ENCODE measurements at places on chromosomes 11 and 22.

GRCh38 chr22:46878191-46878948 is 115.9 kb downstream of the TBC1D22A start:
- DNase-seq, result no peak

GRCh38 chr11:98701541-98701940 is 319.2 kb upstream of the CNTN5 start:
- no peak for DNase-seq

GRCh38 chr22:23457380-23457985 is 122.6 kb downstream of the IGLL1 start:
- DNase-seq, result no peak

GRCh38 chr11:113204280-113204679 is 110.1 kb upstream of the TTC12 start:
- DNase-seq, result no peak

- no peak for DNase-seq
Observed at GRCh38 chr11:120529214-120529613, 17.7 kb downstream of the GRIK4 start.

- DNase-seq, result peak; percentile 73
Observed at GRCh38 chr11:35281169-35281688, 138.1 kb downstream of the SLC1A2 start.

- DNase-seq, result no peak
Observed at GRCh38 chr22:45131749-45132148, 32.0 kb upstream of the NUP50 start.

- no peak for DNase-seq
Observed at GRCh38 chr11:68347841-68348240, 35.5 kb downstream of the LRP5 start.

DNA sequence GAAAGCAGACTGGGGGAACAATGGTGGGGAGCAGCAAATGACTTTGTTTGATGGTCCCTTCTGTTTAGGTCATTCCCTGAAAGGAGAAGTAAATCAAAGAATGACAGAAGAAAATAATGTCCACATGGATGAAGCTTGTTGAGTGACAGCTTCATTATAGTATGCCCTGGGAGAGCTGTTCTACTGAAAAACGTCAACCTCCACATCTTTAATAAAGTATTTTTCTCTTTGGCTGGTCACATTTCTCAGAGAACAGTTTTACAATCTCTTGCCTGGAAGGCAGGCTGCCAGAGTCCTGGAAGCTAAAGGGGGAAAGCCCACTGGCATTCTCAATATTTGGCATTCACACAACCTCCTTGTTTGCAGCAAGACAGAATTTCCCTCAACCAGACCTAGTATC is 287.9 kb downstream of the SWAP70 start:
- DNase-seq, result no peak

GRCh38 chr22:33577862-33578411 is 342.3 kb downstream of the LARGE1 start:
- no peak for DNase-seq

- no peak for DNase-seq
Observed at GRCh38 chr11:87097582-87097981, 59.8 kb downstream of the TMEM135 start.

DNA sequence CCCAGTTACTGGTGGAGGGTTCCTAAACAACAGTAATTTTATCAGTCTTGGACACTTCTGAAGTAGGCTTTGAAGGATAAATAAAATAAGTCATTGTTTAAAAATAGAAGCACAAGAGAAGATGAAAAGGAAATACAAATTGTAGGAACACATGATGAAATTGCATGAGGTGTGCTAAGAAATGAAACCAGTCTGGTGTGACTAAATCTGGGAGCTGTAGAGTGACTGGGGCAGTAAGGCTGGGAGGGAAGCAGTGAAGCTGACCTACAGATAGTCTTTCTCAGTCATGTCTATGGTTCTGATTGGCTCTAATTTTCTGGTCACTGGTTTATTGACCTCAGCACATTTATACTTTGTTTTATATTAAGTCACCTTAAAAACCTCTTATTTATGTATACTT is 139.1 kb downstream of the SLC17A6 start:
- no peak for DNase-seq

- DNase-seq, result no peak
Observed at GRCh38 chr11:96782632-96783031, 392.8 kb downstream of the JRKL start.

- no peak for DNase-seq
Observed at GRCh38 chr22:50537765-50538164, 7.9 kb upstream of the KLHDC7B start.

DNA sequence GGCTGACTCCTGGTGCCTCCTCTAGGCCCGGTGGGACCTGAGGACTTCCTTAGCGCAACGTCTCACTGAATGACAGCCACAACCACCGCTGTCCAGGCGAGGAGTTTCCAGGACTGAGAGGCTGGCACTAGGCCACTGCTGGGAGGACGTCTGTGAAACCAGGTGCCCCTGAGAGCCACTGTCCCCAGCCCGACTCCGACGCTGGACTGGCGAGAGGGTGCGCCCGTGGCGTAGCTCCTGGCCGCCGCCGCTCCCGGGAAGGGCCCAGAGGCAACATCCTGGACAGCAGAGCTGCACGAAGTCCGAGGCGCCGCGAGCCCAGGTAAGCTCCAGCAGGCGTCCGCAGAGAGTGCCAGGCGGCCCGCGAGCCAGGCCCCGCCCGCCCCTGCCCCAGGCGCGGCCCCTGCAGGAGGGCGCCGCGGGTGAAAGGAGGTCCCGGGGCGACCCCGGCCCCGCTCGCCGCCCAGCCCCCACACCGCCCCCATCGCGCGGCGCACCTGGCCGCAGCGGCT is 525 bp downstream of the DGCR2 start:
- no peak for DNase-seq

- DNase-seq, result peak; percentile 92
Observed at GRCh38 chr11:62689421-62690183, at the start of gene LRRN4CL. TSS of gene LRRN4CL (minus strand) at chr11:62689530. CDS start at chr11:62688508, 1,022 bp downstream.

- DNase-seq, result no peak
Observed at GRCh38 chr11:110087812-110088534, 5.2 kb upstream of the ZC3H12C start.

DNA sequence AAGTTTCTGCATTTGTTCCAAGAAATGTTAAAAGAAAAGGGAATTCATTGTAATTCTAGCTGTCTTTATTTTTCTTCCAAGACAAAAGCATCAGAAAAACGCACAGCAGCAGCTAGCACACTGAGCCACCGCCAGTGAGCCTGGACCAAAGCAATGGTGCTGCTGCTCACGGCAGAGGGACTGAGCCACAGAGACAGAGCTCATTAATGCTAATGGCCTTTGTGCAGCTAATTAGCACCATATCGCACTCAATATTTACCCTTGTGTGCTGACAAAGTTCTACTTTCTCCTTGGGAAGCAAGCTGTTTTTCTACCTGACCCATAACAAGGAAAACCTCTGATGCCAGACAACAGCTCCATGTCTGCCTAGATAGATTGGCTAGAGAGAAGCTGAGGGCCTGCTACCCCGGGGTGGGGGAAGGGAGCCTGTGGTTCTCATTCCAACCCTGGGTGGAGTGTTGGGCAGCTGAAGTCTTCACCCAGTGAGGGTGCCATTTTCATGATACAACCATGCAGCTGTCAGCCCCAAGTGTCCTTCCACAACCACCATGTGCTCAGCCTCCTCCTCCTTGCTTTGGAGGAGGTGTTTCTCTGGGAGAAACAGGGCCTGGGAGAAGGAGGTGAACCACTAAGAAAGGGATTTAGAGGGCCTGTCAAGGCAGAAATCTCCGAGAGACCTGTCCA is 131.1 kb upstream of the NCAM1 start:
- DNase-seq, result no peak

- DNase-seq, result peak; percentile 72
Observed at GRCh38 chr11:76918941-76919386, 58.2 kb downstream of the ACER3 start.

- no peak for DNase-seq
Observed at GRCh38 chr22:41052661-41053490, 39.5 kb upstream of the EP300 start.

- DNase-seq, result peak; percentile 56
Observed at GRCh38 chr11:46277622-46278386, at the start of gene CREB3L1. TSS of gene CREB3L1 (plus strand) at chr11:46277662. CDS start at chr11:46278112, 450 bp downstream.

DNA sequence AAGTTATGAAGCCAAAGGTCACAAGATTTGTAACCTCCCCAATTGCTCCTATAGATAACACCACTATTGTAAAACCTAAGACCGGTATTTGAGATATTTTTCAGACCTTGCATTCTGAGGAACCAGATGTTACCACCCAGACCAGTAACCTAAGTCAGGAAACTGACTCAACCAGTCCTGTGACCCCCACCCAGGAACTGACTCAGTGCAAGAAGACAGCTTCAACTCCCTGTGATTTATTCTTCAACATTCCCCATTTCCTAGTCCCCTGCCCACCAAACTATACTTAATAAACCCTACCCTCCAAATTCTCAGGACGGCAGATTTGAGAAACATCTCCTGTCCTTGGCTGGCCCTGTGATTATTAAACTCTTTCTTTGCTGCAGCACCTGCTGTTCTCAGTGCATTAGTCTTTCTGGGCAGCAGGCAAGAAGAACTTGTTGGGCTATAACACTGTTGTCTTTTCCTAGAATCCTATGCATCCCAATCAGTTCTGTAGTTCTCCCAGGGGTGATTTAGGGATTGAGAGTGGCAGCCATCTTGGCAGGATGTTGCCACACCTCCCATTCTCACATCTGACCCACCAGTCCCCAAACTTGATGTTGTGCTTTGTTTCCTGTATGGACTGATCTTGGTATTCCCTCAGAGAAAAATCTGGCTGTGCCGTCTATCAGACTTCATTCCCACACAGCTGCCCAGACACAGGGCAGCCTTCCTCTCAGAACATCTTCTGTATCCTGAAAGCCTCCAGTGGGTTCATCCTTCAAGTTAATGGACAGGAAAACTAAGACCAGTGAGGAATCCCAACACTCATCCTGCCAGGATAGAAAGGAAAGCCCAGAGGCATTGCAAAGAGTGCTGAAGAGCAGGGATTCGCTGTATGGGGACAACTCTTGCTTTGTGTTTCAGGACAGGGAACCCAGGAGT is 104.0 kb downstream of the PDE2A start:
- DNase-seq, result no peak

- no peak for DNase-seq
Observed at GRCh38 chr22:39966470-39966869, 6.3 kb downstream of the TMA7B start.

- no peak for DNase-seq
Observed at GRCh38 chr22:47698906-47699305, 936.5 kb downstream of the TBC1D22A start.

- no peak for DNase-seq
Observed at GRCh38 chr11:57476047-57476756, 15.9 kb downstream of the RTN4RL2 start.

- DNase-seq, result no peak
Observed at GRCh38 chr11:68695531-68695930, 11.2 kb downstream of the GAL start.

- DNase-seq, result no peak
Observed at GRCh38 chr22:27115816-27116256, 458.4 kb downstream of the MIAT start.

DNA sequence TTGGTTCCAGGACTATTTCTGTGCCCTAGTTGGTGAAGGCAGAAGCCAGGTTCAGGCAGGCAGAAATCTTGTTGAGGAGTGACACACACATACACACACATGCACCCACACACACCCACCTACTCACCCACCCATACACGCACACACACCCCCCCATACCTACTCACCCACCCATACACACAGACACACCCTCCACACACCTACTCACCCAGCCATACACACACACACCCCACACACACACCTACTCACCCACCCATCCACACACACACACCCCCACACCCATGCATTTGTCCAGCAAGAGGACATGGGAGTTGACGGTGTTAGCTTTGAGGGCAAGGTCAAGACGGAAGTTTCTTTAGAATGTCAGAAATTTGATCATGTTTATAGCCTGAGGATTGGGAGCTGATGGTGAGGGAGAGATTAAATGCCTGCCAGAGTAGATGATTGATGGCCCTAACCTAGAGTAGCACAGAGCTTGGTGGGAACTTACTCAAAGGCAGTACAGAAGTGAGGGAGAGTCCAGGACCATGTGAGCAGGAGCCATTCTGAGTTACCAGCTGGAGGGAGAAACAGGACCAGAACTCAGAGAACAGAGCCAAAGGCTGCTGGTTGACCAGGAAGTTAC is 68.9 kb downstream of the CYB5R2 start:
- no peak for DNase-seq

GRCh38 chr11:119727523-119728151 is 1.4 kb downstream of the NECTIN1 start:
- DNase-seq, result no peak

- DNase-seq, result no peak
Observed at GRCh38 chr11:8291421-8292350, 28.0 kb upstream of the LMO1 start.

DNA sequence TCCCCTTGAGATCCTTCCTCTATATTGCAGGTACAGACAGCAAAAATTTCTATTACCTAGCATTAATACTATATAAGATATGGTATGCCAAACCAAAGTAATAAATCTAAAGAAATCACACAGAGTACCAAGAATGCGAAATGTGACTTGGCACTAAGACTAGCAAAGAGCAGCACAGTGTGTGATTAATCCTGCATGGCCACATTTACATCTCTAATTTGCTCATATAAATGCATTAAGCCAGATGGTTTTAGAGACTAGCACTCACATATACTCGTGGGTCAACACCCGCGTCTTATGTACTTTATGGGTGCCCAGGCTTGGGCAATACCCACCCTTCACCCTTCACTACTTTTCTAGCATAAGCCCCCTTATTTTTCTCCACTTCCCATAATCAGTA is 213.2 kb downstream of the TTC28 start:
- DNase-seq, result no peak

DNA sequence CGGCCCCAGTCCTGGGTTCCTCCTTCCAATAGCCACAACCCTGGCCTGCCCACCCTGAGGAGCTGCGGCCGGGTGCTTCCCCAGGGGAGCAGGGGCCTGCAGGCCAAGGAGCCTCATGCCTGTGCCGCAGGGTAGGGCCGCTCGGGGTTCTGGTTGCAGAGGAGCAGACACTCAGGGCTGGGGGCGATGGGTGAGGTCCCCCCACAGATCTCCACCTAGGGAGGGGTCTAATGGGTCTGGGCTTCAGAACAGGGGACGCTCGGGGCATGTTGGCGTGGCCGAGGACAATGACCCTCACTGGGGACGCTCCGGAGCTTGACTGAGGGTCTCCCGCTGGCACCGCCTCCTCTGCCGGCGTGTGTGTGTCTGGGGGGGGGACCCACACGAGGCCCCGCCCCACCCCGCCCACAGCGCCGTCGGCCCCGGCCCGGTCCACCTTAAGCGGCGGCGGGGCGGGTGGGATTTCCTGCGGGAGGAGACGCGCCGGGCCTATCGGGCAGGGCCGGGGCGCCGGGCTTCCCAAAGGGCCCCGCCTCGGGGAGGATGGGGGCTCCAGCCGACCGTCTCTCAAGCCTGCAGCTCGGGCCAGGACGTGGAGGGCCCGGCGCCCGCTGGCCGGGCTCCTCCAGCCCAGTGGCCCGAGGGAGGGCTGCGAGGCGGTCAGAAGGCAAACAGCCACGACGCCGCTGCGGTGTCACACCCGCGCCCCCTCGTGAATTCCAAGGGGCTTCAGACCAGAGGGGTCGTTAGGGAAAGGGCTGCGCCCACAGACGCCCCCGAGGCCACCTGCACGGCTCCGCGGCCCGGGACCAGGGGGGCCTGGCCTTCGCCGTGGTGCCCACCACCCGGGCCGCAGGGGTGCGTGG is 640 bp upstream of the ZDHHC8 start:
- DNase-seq, result peak; percentile 81

- DNase-seq, result no peak
Observed at GRCh38 chr11:37671321-37671720, 1073.3 kb upstream of the RAG2 start.

- no peak for DNase-seq
Observed at GRCh38 chr11:35992548-35992947, 48.7 kb downstream of the LDLRAD3 start.
